Large intestine (tissue), 12 donors: ENCODE measurements at places on chromosomes 13 and 19. TPM values are rescaled to one million over a fixed set of nuclear protein-coding genes. Genes with fewer than 3 reads are reported as not detected.

The MIR17HG gene
- polyA plus RNA-seq = 8.9 TPM

- peak; percentile 30 for DNase-seq
Measured at GRCh38 chr13:103066781-103067345, 646 bp upstream of the SLC10A2 start.

The POMP gene
- polyA plus RNA-seq = 86.7 TPM

The PLIN5 gene
- 2.0 TPM for polyA plus RNA-seq

DNA sequence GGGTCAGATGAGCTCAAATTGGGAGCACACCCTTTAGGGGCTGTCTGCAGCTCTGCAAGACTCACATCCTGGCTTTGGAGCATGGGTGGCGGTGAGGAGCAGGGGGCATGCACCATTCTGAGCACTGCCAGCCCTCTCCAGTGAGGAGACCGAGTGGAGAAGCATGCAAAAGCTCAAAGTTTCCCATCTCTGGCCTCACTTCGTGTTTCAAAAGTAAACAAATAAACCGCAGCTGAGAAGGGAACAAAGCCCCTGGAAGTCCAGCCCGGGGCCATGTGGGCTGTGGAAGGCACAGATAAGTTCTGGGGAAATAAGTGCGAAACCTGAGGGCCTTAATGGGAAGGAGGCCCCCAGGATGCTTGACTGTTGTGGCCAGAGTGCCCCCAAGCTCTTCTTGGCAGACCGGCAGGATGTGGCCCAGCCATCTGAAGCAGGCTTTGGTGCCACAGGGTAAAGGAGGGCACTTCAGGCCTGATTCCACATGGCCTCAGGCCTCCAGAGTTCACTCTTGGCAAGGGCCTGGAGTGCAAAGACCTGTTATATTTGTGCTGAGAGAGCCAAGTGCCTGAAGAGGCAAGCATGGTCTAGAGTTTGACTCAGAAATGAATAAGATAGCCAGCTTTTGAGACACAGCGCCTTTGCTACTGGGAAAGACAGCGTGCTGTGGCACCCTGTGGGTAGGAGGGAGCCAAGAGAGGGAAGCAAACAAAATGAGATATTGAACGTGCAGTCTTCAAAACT lies 1.2 kb downstream of the MEDAG start:
- DNase-seq = no peak

GRCh38 chr13:22176968-22177520 lies 506.2 kb downstream of the FGF9 start:
- no peak for DNase-seq

The GNA15 gene
- 2.1 TPM for polyA plus RNA-seq

The ZNF681 gene
- polyA plus RNA-seq = 5.1 TPM

DNA sequence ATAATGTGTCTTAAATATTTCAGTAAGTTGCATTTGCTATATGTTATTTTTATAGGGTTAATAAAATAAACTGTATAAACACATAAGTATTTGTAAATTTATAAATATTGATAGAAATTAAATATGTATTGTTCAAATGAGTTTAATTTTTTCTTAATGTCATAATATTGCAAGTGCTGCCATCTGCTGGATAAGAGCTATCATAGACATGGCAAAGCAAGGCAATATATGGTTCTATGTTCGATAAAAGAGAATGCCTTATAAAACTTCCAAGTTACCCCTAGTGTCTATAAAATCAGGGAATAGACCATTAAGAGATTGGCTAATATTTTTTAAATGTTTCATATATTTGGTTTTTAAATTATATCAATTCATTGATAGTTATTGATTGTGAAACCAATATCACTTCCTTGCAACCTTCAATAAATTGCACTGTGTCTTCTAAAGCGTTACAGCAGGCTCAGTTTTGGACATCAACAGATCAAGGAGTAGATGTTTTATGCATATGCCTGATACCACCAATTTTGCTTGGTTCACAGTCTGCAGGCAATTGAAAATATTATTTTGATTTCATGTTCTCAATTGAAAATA lies 29.0 kb upstream of the SLITRK6 start:
- DNase-seq = no peak

DNA sequence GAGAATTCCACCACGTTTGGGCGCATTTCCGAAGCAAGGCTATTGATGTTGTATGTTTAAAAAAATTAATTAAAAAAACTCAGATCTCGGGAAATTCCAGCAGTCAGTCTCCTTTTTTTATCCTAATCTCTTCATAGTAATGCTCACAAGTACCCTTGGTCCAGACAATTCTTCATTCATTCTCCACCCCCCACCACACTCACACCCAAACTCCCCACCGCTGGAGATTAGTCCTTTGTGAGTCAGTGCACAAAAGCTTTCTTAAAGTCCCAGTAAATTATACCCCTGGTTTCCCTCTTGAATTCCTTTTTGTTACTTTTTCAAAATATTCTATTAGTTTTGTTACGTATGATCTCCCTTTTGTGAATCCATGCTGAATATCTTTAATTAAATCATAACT lies 274.6 kb downstream of the ZNF536 start:
- DNase-seq = no peak

DNA sequence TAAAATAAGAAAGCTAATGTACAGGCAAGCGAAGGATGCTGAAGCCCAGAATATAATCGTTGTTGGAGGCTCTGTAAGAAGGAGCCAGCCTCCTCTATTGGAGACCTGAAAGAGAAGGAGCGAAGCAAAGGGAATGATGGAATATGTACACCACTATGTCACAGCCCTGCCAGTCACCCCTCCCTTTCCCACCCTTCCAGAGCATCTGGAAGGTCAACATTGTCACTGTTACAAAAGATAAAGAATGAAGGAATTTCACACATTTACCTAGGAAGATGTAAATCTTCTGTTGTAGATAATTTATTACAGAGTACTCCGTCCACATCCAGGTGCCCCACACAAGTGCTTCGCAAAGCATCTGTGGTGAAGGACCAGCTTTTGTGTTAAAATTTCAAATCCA lies 39.7 kb upstream of the SACS start:
- no peak for DNase-seq

GRCh38 chr19:6772866-6773322 lies 386 bp downstream of the VAV1 start:
- no peak for DNase-seq

The FFAR2 gene
- polyA plus RNA-seq = 3.1 TPM

GRCh38 chr19:16519230-16519687 lies 23.0 kb downstream of the CHERP start:
- DNase-seq = no peak

- DNase-seq = no peak
Measured at GRCh38 chr13:39577203-39577602, 25.8 kb downstream of the LHFPL6 start.

DNA sequence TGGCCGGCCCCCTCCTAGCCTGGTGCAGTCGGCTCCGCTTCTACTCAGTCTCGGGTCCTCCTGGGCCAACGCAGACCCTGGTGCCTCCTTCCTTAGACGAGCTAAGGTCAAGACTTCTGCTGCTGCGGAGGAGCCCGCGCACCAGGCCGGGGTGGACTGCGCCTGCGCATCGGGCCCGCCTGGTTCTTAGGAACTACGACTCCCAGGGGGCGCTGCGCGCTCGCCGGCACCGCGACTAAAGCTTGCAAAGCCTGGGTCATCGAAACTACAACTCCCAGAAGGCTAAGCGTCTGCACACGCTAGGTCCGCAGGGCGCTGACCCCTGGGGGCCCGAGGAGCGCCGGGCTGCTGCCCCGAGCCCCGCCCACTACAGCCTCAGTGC lies at the start of gene ZNF835:
Gene ZNF835, minus strand, starts transcription at position 145 of the 382 bp plus-strand sequence. CDS start 6,559 bp downstream, outside the sequence.
- peak; percentile 91 for DNase-seq

The LILRB2 gene
- polyA plus RNA-seq = 2.6 TPM

DNA sequence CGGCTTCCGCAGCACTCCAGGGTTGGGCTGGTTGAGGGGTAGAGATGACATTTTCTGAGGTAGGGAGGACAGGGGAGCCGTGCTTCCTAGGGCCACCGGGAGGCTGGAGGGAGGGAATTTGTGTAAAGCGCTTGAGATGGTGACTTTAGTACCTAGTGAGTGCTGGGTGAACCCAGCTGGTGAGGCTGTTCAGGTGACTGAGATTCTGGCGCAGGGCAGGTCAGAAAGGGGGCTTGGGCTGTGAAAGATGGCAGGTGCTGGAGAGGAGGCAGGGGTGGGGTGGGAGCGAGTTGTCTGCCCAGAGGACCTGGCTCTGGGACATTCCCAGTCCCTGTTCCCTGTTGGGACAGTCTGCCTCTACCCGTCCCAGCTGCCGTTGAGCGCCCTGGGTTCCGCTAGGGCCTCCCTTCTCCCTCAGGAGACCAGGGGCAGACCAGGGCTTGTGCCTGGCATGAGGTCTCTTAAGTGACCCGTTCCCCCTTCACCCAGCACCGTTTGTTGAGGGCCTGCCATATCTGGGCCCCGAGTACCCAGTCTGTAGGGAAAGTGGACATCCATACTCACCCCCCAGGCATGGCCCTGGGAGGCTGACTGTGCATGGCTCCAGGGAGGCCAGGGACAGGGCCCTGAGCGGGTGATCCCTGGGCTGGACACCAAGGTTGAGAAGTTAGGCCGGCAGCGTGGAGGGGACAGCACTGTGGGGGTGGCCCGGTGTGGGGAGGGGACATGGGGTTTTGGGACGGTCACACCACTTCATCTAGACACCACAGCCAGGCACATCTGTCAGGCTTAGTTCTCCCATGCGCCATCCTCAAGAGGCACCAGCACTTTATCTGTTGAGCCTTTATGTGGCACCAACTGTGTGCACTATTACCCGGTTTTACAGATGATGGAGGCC lies 5.0 kb downstream of the PTOV1 start:
- DNase-seq = no peak

- DNase-seq = no peak
Measured at GRCh38 chr13:45303866-45304265, 37.1 kb downstream of the TPT1 start.

DNA sequence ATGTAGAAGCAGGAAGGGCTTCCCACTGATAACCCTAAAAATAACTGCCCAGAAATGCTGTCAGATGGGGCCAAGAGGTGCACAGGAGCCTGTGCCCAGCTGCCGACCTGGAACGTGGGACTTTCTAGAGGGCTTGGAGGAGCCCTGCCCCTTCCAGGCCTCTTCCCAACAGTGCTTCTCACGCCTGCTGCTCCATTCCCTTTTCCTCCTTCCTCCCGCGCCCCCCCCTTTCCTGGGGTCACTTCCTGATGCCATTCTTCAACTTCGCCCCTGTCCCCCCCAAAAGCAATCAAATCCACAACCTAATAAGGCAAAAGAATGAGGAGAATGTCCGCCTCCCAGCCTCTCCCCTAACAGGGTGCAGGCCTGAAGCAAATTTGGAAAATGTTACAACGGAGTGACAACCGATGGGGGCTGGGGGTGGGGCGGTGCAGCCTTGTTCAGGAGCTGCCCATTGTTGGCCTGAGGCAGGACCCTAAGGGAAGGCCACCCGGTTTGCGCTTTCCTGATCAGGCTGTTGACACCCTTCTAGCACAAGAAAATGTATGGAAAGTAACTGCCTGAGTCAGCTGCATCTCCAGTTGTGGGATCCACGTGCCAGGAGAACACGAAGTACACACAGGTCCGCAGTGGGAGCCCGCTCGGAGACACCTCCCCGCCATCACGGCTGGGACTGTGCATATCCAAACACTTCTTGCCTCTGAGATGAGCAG lies 18.7 kb downstream of the ACTN4 start:
- peak; percentile 67 for DNase-seq

The CBY2 gene
- polyA plus RNA-seq = not detected

The ENOX1 gene
- 3.0 TPM for polyA plus RNA-seq

The ZNF100 gene
- 6.8 TPM for polyA plus RNA-seq

The FAM83E gene
- 77.5 TPM for polyA plus RNA-seq

DNA sequence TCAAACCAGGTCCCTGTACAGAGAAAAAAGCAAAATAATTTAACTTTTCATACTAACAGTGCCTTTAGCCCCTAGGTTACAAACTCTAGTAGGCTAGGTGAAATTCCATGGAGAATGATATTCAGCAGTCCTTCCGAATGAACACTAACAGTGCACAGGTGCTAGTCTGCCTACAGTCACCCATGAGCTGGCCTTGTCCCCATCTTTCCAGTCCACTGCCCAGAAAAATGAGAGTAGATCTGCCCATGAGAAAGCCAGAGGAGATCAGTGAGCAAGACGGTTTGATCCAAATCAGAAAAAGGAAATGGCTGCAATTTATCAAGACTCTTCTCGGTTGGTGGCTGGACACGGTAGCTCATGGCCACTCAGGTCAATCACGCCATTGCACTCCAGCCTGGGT lies 524.9 kb downstream of the FGF9 start:
- no peak for DNase-seq

DNA sequence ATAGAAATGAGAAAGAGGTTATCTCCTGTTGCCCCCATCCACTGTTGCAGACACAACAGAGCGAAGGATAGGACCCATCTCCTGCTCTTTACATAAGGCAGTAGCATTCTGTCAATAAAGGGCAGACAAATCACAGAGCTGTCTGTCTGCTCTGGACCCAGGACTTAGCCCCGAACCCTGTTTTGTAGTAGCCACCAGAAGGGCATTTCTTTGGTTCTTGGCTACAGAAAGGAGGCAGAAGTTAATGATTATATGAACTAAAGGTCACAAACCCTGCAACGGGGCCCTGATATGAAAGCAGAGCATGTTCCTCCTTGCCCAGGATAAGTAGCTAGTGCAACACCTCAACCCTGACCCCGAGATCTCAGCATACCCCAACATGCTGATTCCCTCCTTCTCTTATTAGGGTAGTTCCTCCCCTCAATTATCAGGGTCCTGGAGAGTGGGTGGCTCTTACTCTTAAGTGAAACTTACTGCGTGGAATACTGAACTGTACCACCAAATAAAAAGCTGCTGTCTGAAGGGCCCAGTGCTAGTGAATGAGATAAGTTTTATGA lies 680.4 kb upstream of the SPRY2 start:
- DNase-seq = peak; percentile 73

The SULT2B1 gene
- polyA plus RNA-seq = 1.0 TPM

- DNase-seq = no peak
Measured at GRCh38 chr13:78736142-78736541, 77.2 kb upstream of the OBI1 start.

GRCh38 chr13:67204764-67205163 lies 25.4 kb downstream of the PCDH9 start:
- no peak for DNase-seq

DNA sequence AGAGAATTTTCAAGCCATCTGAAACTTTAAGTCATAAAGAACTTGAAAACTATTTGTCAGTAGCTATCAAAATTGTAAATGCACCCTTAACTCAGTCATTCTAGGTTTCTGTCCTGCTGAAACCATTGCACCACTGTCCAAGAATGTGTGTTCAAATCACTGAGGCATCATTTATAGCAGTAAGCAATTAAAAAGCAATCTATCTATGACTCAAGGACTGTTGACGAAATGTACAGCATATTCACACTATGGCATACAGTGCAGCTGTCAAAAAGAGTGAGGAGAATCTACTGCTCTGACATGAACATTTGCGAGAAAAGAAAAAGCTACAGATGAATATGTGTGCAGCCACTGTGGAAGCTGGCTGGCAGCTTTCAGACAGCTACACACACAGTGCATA lies 71.2 kb downstream of the ING1 start:
- DNase-seq = no peak

GRCh38 chr19:47508721-47509120 lies 6.1 kb downstream of the NAPA start:
- no peak for DNase-seq

GRCh38 chr13:50513300-50513877 lies 330.1 kb downstream of the DLEU7 start:
- DNase-seq = peak; percentile 14

The SPIB gene
- 13.5 TPM for polyA plus RNA-seq

The UBE2L5 gene
- polyA plus RNA-seq = 0.31 TPM

The PNMA8A gene
- 6.0 TPM for polyA plus RNA-seq

The MBD3L2 gene
- 0.33 TPM for polyA plus RNA-seq

GRCh38 chr19:46697204-46697960 lies 19.5 kb downstream of the PRKD2 start:
- DNase-seq = peak; percentile 93

- DNase-seq = no peak
Measured at GRCh38 chr13:112770504-112770903, 80.7 kb downstream of the ATP11A start.

The TSC22D1 gene
- 172 TPM for polyA plus RNA-seq
